Renal pelvis (tissue), 12 donors: ENCODE measurements at places on chromosomes 13 and 19. TPM values are rescaled to one million over a fixed set of nuclear protein-coding genes. Genes with fewer than 3 reads are reported as not detected.

DNA sequence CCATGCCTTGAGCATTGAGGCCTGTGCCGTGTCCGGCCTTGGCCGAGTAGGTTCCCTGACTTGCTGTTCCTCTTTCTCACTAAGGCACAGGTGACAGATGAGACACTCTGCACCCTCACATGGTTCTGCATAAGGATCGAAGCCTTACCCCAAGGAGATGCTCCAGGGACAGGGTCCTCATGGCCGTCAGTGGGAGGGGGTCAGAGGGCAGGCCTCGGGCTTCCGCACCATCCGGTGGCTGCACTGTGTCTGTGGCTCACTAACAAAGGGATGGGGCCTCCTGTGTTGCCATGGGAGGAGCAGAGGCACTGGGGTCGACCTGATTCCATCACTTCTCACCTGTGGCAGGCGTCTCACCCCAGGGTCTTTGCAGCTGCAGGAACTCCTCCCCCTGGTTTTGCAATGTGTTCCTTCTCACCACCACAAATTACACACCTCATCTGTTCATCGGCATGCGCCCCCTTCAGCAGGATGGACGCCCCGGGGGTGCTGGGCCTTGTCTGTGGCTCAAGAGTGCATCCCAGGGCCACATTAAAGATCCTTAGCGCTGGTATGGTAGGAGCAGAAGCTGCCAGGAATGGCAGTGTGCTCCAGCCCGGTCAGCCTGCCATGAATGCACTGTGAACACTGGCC, 113.3 kb upstream of the SOX1 start:
- no peak for DNase-seq

The PSG5 gene
- not detected for polyA plus RNA-seq

- DNase-seq, result no peak
Measured at GRCh38 chr13:113730258-113730691, 28.8 kb upstream of the TMEM255B start.

The LIN7B gene
- polyA plus RNA-seq, result 10.1 TPM

DNA sequence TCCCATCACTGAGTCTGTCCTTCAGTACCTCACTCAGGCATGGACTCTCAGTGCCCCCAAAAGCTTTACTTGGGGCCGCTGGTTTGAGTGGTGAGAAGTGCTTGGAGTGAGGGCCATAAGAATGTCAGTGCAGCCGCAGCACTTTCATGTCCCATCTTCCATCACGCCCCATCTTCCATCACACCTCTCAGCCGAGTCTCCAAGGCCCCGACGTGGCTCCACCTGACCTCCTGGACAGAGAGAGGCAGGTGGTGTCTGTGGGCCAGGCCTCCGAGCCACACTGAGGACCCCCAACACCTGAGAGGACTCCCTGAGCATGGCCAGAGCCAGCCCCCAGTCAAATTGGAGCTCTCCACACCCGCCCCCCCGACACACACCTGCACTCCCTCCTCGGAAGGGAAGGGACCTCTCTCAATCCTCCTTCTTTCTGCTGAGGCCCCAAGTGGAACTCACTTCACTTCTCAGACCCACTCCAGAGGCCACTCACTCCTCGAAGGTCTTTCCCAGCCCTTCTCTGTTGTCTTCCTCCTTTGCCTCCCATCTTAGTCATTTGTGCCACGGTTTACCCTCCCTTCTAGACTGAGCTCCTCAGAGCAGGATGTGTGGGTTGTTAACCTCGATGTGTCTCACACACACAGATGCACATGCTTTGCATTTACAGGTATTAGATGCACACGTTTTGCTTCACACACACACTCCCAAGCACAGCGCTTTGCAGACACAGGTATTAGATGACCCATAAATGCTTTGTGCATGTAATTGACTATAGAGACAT, 65.7 kb upstream of the ATP12A start:
- DNase-seq, result no peak

GRCh38 chr13:97425590-97425989, 8.4 kb upstream of the RAP2A start:
- no peak for DNase-seq

GRCh38 chr19:33458807-33459206, 62.8 kb downstream of the PEPD start:
- no peak for DNase-seq

GRCh38 chr13:55576389-55576788, 1564.3 kb upstream of the PRR20A start:
- no peak for DNase-seq

The TPP2 gene
- polyA plus RNA-seq, result 61.5 TPM

The LRRC4B gene
- polyA plus RNA-seq, result 27.6 TPM

The CYP4F3 gene
- polyA plus RNA-seq, result 0.27 TPM

DNA sequence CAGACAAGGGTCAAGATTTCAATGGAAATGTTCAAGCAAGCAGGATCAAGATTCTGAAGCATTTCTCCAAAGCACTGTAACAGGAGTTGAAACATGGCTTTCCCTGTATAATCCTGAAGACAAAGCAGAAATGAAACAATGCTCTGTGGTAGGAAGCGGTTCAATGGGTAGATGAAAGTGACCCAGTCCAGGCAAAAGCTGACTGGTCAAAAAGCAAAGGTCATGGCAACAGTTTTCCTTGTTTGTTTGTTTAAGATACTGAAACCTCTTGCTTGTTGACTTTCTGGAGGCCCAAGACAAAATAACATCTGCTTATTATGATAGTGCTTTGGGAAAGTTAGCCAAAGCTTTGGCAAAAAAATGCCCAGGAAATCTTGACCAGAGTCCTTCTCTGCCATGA, 1343.9 kb upstream of the PCDH9 start:
- no peak for DNase-seq

DNA sequence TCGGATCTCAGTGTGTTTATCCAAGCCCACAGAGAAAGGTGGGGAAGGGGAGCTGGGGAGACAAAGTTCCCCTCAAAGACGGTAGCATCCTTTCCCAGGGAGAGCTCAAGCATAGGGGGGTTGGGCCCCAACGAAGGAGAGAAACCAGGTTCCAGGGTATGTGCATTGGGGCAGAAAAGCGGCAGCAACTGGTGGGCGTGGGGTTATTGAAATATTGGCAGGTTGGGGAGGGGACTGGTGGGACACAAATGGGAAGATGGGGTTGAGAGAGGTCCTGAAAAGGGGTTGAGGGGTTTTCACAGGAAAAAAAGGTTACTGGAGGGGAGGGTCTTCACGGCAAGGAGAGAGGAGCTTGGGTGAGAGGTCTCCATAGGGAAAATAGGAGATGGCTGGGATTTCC, 1.0 kb downstream of the ASF1B start:
- DNase-seq, result no peak

DNA sequence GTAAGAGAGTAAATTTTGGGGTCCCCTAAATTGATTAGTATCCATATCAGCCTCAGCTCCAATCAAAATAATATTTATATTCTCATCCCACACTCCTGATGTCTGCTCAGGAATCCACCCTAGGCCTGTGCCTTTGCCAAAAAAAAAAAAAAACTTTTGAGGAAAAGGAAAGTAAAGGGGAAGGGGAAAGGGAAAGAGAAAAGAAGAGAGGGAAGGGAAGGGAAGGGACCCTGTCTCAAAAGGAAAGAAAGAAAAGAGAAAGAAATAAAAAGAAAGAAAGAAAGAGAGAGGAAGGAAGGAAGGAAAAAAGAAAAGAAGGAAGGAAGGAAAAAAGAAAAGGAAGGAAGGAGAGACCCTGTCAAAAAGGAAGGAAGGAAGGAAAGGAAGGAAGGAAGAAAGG, 91.8 kb upstream of the CACNA1A start:
- DNase-seq, result no peak

DNA sequence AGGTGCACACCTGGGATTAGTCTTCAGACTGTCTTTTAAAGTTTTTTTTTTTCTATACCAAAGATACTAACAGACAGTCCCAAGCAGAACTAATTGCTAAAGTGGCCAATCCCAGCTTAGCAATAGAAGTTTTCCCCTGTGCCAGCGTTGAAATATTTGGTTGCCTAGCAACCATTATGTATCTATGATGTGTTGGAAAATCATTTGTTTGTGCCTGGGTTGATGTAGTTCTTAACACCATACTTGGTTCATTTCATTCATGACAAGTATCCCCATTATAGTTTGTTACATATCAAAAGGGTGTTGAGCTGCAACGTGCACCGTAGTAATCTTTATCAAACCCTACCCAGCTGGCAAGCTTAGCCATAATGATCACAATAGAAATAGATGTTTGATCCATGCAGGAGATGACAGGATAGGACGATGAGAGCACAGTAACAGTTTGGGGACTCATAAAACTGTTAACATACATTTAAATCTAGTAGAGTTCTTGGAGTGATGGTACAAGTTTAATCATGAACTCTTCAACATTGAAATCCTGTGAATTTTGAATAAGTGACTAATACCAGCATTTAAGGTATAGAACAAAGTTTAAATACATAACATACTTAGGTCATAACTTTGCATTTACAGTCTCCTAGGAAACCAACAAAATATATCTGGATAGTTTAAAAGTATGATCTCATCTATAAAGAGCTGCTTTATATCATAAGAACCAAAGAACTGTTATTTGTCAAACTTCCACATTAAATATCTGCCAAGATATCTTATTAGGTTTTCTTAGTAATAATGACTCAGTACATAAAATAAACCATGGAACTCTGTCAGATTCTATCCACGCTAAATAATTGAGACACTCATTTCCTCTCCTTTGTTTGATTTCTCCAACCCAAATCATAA, 73.4 kb downstream of the MBNL2 start:
- no peak for DNase-seq

The ZNF506 gene
- polyA plus RNA-seq, result 41.0 TPM

The ALG11 gene
- 25.6 TPM for polyA plus RNA-seq

- no peak for DNase-seq
Measured at GRCh38 chr13:42320375-42320787, 48.4 kb downstream of the AKAP11 start.

DNA sequence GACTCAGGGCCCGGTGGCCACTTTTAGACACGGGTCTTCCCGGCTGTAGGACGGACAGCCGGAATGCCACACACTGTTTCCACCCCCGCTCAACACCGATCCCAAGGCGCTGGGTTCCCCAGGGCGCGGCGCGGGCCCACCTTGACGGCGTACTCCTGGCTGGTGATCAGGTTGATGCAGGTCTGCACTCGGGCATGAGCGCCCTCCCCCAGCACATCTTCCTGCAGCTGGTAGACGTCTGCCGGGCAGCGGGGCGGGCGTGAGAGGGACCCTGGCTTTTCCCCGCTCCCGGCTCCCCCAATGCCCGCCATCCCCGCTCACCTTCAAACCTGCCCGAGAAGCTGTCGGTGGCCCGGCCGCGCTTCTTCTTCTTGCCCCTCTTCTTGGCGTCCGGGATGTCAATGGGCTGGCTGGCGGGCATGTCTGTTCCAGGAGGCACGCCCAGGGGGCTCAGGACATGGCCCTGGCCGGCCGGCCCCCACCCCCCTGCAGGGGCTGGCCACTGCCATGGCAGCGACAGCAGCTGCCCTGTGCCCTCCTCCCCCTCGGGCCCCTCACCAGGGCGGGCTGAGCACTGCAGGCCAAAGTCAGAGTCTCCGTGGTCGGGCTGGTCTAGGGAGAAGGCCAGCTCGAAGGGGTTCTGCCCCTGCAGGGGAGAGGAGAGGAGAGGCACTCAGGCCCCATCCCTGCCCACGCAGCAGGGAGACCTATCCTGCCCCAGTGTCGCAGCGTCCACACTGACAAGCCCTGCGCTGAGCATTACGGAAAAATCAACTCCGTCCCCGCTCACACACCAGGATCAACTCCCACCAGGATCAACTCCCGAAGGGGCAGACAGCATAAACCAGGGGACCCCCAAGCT, 4.8 kb downstream of the MKNK2 start:
- DNase-seq, result no peak

The FFAR3 gene
- polyA plus RNA-seq, result 0.20 TPM

DNA sequence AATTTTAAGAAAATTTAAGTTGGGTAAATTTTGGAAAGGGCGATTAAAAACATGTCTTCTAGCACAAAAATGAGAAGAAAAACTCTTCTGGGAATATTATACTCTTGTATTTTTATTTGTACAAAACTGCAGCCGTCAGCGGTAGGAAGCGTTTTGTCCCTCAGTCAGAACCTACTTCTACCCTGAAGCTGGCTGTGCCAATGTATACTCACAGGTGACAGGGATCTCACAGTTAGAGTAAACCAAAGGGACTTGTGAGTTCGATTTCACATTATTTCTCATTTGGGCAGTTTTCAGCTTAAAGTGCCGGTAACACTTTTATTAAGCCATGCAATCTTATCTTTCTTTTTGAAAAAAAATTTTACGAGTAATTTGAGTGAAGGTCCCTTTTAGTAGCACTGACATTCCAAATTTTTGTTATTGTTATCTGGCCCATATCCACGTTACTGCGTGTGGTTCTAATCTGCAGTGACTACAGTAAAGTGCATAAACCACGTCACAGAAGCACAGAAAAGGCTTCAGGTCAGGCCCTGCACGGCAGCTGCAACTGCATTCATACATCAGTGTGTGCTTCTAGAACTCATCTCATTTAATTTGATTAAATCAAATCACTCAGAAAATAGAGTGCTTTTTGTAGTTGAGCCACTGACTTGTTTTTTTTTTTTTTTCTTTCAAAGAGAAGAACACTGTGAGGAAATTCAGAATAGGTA, 387.3 kb downstream of the LIG4 start:
- no peak for DNase-seq

DNA sequence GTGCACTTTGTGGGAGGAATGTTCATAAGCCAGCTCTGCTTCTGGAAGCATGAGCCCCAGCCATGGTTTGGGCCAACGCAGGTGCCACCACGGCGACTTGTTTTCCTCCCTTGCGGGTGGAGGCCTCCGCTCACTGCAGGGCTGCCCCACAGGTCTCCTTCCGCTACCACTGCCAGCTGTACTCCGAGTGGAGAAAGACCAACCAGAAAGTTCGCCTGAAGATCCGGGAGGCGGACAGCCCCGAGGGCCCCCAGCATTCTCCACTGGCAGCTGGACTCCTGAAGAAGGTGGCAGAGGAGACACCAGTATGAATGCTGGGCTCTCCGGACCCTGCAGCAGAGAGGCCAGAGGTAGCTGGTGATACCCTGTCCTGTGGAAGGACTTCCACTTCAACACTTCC, 6.5 kb upstream of the HNRNPM start:
- no peak for DNase-seq

The WDR62 gene
- polyA plus RNA-seq, result 5.4 TPM

- no peak for DNase-seq
Measured at GRCh38 chr19:17020385-17020784, 6.2 kb downstream of the CPAMD8 start.

The KCNN4 gene
- 2.3 TPM for polyA plus RNA-seq

- DNase-seq, result no peak
Measured at GRCh38 chr19:18460900-18461299, 23.0 kb upstream of the ISYNA1 start.

- no peak for DNase-seq
Measured at GRCh38 chr19:2330255-2330631, 1.8 kb downstream of the SPPL2B start.

DNA sequence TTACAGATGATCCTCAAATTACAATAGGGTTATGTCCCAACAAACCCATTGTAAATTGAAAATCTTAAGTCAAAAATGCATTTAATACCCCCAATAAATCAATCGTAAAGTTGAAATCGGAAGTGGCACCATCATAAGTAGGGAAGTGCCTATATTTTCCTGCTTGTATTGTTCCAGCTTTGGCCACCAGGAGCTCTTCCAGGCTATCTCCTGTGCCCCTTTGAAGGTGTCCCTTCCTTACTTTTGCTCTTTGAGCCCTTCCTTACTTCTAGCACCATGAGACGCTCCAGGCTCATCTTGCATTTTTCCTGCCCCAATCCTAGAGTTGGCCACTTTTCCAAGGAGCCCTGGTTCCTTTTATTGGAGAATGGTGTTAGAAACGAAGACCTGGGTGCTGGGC, 163.0 kb upstream of the TSC22D1 start:
- no peak for DNase-seq

GRCh38 chr13:40665126-40666044, 1.1 kb downstream of the FOXO1 start:
- DNase-seq, result no peak

The ODAD3 gene
- 2.1 TPM for polyA plus RNA-seq
